D721Med (cell line): ENCODE measurements at places on chromosomes 7 and 10.

DNA sequence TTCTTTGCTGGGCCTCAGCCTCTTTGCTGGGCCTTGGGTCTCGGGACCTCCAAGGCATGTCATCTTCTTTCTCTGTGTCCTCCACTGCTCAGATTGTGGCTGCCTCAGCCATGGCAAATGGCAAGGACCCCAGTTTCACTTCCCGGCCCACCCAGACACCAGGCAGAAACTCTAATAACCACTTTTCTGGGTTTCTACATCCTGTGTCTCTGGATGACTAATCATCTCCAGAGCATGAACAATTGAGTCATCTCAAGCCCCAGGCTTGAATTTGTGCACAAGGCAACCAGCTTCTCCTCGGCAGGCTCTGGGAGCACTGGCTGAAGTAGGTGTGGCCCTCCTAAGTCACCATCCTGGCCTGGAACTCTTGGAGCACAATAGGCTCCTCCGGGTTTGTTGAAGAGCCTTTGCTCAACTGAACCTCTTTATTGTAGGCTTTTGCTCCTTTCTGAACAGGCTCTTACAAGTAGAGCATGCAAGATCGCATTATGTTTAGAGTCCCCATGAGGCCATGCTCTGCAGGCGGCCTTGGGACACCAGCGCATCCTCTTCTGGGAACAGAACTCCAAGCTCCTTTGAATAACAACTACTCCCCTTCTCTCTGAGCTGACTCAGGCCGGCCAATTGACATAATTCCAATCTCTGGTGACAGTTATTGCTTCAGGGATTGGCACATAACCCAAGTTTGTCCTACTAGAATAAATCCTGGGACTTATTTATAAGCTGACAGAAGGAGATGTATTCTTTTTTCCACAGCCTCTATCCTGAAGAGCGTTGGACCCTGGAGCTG lies 218.1 kb downstream of the WDR11 start:
- no peak for DNase-seq

GRCh38 chr7:149261829-149262617 lies at the start of gene ZNF783:
TSS of gene ZNF783 (plus strand) at chr7:149262196. CDS start at chr7:149262334, 138 bp downstream.
- peak; percentile 86 for DNase-seq

- no peak for DNase-seq
Observed at GRCh38 chr7:2641406-2642393, 9.9 kb downstream of the TTYH3 start.

- DNase-seq = no peak
Observed at GRCh38 chr7:3000566-3000965, 43.1 kb downstream of the CARD11 start.

DNA sequence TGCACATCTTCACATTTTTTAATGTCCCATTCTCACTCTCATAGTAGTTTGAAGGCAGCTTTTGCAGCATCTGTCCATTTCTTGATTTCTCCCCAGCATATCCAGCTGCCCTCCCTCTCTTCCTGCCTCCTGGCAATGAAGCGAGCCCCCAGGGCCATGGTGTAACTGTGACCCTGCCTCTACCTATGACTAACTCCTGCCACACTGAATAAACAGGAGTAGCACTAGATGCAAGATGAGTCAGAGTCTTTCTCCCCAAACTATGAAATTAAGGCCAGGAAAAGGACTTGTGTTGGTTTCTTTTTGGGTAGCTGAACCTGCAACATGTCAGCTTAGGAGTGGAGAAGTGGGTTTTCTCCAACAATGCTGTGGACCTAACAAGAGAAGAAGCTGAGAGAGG lies 329.0 kb downstream of the RNLS start:
- DNase-seq = no peak

DNA sequence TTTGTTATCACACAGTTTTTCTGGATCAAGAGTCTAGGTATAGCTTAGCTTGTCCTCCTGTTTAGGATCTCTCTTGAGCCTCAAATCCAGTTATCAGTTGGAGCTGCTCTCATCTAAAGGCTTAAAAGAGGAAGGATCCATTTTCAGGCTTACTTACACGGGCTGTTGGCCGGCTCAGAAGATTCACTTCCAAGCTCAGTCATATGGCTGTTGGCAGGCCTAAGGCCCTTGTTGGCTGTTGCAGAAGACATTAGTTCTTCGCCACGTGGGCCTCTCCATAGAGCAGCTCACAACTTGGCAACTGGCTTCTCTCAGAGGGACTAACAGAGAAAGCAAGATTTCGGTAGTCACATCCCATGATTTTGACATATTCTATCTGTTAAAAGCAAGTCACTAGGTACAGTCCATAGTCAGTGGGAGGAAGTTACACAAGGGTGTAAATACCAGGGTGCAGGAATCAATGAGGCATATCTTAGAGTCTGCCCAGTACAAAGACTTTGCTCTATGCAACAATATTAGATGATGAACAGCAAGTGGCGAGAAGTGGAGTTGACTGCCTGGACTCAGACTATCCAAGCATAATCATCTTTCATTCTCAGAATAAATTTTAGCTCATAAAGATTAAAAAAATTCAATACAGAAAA lies 280.1 kb upstream of the MBL2 start:
- DNase-seq = no peak

DNA sequence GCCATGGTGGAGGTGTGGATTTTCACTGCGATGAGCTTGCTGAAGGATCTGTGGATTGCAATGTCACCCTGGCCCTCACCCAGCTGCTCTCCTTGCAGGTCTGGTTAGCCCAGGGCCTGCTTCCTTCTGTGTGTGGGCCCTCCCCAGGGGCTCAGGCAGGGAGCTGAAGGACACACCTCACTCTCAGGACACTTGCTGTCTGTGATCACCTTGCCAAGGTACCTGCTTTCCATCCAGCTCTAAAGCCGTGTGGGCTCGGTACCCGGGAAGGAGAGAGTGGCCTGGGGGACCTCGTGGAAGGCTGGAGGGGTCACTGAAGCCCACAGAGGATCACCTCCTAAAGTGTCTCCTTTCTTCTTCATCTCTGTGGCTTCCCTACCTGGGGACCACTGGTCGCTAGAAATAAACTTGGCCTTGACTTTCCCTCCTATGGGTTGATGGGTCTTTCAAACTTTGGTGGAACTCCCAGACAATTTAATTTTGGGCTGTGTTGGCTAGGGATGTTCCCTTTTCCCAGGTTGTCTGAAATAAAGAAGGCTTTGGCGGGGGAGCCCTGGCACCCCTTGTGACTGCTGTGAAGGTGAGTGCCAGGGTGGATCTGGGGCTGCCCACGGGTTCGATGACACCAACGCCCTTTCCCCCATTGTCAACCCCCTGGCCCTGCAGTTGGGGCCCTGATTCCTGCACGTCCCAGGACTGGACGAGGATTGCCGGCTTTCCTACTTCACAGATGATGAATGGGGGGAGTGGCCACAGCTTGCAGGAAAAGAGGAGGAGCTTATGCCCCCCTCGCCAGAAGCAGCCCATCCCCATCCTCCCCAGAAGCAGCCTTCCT lies 331.0 kb downstream of the ADARB2 start:
- DNase-seq = no peak

- no peak for DNase-seq
Observed at GRCh38 chr10:110966146-110966545, 46.7 kb downstream of the SHOC2 start.

- DNase-seq = no peak
Observed at GRCh38 chr7:81408728-81409127, 361.1 kb downstream of the HGF start.

GRCh38 chr7:151292850-151293249 lies 44.4 kb upstream of the SMARCD3 start:
- no peak for DNase-seq

- DNase-seq = no peak
Observed at GRCh38 chr7:154584352-154585252, 418.3 kb downstream of the PAXIP1 start.

- no peak for DNase-seq
Observed at GRCh38 chr7:85875398-85875797, 688.5 kb upstream of the SEMA3D start.

DNA sequence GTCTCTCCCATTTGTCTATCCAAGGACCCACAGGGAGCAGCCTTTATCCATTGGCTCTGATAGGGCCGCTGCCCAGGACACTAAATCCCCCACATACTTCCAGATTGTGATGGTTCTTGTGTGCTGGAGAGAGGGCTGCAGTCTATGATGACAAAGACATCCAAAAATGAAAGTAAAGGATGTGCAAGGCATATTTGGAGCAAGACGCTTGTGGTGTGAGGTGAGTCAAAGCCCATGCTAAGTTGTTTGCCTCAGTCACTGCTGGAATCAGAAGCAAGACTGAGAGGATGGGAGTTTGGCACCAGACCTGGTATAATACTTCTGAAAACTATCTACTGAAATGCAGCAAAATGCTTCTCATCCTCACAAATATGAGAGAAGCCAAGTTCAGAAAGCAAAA lies 22.7 kb downstream of the ZNF22 start:
- DNase-seq = no peak

GRCh38 chr7:108104324-108104723 lies 25.8 kb downstream of the LAMB4 start:
- no peak for DNase-seq

DNA sequence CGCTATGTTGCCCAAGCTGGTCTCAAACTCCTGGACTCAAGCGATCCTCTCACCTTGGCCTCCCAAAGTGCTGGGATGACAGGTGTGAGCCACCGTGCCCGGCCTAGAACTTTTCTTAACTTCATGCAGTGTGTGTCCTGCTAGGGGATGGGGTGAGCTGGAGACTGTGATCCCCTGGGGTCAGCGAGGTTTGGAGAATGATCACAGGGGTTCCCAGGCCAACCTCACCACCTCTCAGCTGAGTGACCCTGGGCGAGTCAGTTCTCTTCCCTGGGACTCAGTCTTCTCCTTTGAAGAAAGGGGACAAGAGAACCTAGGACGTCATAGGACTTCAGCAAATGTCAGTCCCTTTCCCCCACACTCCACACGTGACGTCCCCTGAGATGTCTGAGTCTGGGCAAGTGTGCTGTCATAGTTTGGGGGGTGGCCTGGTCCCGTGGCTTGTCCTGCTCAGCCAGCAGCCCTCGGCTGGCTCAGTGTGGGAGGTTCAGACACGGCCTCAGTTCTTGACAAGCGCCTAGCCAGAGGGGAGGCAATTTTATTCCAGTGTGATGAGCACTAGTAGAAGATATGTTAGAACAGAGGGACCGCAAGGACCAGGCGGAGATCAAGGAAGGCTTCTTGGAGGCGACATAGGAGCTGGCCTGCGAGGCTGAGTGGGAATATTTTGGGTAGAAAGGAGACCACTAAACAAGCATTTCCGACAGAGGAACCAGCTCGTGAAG lies 43.3 kb upstream of the ELN start:
- no peak for DNase-seq

DNA sequence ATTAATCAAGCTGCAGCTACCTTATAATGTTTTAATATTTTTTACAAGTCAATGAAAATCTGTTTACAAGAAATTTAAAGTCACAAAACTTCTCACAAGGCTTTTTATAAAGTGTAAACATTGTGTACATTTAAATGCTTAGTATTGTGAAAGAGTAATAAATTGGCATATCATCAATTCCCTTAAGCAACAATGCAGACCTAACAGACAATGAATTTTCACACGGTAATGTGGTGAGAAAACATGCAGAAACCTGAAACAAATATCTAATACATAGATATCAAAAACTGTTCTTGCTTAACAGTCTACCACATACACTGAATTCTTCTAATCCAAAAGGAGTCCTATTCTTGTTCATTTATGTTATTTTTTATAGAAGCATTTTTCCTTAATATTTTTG lies 220.7 kb downstream of the CRPPA start:
- DNase-seq = no peak

- DNase-seq = no peak
Observed at GRCh38 chr10:11605807-11606408, 5.5 kb downstream of the USP6NL start.

DNA sequence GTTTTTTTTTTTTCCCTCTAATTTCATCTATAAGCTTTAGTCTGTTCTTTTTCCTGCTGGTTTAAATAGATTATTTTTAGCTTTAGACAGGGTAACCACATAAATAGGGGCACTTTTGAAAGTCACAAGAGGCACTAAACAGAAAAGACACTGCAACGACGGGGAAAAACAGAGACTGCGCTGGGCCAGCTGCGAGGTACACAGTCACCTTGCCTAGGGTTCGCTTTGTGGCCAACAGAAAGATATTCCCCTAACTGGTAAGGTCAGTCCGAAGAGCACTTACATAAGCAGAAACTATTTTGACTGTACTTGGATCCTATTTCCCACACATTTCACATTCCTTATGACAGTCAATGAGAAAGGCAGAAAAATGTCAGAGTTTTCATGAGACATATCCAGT lies 175.6 kb upstream of the PHF14 start:
- DNase-seq = no peak

DNA sequence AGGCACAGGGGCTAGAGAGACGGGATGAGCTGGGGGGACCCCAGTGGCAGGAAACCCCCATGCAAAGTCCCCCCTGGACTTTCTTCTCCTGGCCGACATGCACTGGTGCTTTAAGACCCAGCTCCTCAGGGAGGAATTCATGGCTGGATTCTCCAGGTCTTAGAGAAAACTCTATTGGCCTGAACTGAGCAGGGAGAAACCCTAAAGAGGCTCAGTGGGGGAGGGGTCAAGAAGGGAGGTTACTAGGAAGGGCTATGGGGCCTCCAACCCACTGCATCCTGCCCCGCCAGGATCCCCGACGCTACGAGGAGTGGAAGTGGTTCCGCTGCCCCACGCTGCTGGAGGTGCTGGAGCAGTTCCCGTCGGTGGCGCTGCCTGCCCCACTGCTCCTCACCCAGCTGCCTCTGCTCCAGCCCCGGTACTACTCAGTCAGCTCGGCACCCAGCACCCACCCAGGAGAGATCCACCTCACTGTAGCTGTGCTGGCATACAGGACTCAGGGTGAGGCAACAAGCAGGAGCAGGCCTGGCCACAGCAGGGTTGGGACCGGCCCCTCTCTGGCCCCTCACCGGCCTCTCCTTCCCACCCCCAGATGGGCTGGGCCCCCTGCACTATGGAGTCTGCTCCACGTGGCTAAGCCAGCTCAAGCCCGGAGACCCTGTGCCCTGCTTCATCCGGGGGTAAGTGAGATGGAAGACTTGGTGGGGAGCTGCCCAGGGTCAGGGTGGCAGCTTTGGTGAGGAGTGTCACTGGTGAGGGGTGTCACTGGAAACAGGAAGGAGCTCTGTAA lies 13.8 kb downstream of the ATG9B start:
- no peak for DNase-seq

DNA sequence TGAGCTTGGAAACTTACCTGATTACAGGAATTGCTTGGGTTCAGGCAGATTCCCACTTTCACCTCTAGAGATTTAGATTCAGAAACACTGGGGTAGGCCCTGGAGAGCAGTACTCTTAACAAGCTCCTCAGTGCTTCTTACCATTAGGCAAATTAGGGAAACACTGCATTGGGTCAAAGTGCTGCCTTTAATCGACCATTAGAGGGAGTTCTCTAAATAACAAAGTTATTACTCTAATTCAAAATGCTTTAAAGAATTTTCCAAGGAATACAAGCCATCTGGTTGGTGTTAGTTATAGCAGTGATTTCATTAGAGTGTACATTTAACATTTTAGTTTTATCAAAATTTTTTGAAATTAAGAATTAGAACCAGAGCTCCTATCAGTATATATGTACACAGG lies 324.5 kb downstream of the GFRA1 start:
- no peak for DNase-seq

- DNase-seq = no peak
Observed at GRCh38 chr10:17506856-17507471, 52.6 kb upstream of the ST8SIA6 start.

GRCh38 chr10:73141603-73142002 lies 26.2 kb downstream of the ECD start:
- DNase-seq = no peak
